Smooth muscle cell of bladder (primary cell): ENCODE measurements at places on chromosomes 7 and 10. TPM values are rescaled to one million over a fixed set of nuclear protein-coding genes. Genes with fewer than 3 reads are reported as not detected.

Gene COL17A1
- 0.43 and 0.74 TPM in 2 replicates for total RNA-seq

Gene CBLL1
- 9.2 and 9.9 TPM in 2 replicates for total RNA-seq

Gene TCAF1
- total RNA-seq: 51.2 and 66.3 TPM in 2 replicates

Gene C10orf67
- total RNA-seq: 0.14 TPM in 1 of 2 replicates, not detected in the other

Gene GPR26
- not detected in 2 replicates for total RNA-seq

Gene MOGAT3
- total RNA-seq: not detected in 2 replicates

Gene ANXA8
- 1.1 and 1.4 TPM in 2 replicates for total RNA-seq

Gene GPNMB
- 58.6 and 163 TPM in 2 replicates for total RNA-seq

Gene FMC1
- 10.8 and 16.6 TPM in 2 replicates for total RNA-seq

Gene VENTX
- not detected in 2 replicates for total RNA-seq

Gene DRGX
- not detected in 2 replicates for total RNA-seq

Gene MYL10
- not detected in 2 replicates for total RNA-seq

Gene APBB1IP
- 0.85 and 2.2 TPM in 2 replicates for total RNA-seq

Gene PAPSS2
- total RNA-seq: 114 and 147 TPM in 2 replicates

Gene KIAA1217
- total RNA-seq: 0.43 and 0.55 TPM in 2 replicates
